ENCODE measurements at places on chromosomes 4 and X. TPM values are rescaled to one million over a fixed set of nuclear protein-coding genes. Genes with fewer than 3 reads are reported as not detected.

DTHD1 gene
- total RNA-seq, result not detected

DNA sequence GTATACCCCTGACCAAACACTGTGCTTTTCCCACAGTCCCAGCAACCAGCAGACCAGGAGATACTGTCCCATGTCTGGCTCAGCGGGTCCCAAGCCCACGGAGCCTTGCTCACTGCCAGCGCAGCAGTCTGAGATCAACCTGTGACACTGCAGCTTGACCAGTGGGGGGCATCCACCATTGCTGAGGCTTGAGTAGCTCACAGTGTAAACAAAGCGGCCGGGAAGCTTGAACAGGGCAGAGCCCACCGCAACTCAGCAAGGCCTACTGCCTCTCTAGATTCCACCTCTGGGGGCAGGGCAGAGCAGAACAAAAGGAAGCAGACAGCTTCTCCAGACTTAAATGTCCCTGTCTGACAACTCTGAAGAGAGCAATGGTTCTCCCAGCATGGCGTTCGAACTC lies 58.1 kb downstream of the SLC10A6 start:
- no peak for DNase-seq

DNA sequence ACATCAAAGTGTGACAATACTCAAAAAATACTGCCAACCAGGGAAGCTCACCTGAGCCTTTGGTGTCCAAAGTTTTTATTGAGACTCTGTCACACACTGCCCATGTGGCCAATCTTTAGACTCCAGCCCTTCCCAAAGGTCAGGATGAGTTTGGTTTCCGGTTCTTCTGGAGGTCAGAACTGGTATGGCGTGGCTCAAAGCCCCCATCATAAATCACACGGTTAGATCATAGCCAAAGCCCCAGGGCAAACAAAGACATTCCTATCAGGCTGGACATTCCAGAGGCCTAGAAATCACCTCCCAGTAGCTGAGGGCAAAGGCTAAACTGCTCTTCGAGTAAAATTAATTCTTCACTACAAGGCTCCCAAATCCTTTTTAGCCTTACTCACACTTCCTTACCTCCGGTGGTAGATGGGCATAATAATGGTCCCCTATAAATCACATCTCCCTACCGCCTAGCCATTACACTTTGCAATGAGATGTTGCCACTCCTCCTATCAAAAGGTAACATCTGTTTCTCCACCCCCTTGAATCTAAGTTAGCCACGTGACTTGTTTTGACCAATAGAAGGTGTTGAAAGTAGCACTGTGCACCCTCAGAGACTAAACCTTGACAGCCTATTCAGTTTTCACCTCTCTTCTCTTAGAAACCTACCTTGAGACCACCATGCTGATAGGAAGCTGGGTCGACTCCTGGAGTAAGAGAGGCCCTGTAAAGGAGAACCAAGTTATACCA lies 137.8 kb upstream of the DUSP21 start:
- DNase-seq, result peak; percentile 45

DNA sequence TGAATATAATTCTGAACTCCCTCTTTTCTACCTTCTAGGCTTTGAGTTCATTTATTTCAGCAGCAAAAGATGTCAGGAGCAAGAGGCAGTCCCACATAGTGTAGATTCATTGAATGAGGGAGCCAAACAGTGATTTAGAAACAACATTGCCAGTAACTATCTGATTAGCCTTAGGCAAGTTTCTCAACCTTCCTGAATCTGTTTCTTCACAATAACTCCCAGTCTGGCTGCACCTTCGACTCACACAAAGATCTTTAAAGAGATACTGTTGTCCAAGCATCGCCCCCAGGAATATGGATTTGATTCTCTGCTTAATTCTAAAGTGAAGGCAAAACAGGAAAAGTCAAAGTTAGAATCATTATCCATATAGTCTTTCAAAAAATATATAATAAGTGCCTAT lies 1026.2 kb downstream of the DMD start:
- DNase-seq, result no peak

GRCh38 chrX:139203651-139204570 lies 326.6 kb upstream of the F9 start:
- no peak for DNase-seq

- DNase-seq, result no peak
Measured at GRCh38 chr4:25410820-25411529, 33.9 kb downstream of the ANAPC4 start.

All from A172 (cell line).